Cerebellar nuclear complex (tissue), 1 donor: ENCODE measurements at places on chromosomes 5 and 9.

DNA sequence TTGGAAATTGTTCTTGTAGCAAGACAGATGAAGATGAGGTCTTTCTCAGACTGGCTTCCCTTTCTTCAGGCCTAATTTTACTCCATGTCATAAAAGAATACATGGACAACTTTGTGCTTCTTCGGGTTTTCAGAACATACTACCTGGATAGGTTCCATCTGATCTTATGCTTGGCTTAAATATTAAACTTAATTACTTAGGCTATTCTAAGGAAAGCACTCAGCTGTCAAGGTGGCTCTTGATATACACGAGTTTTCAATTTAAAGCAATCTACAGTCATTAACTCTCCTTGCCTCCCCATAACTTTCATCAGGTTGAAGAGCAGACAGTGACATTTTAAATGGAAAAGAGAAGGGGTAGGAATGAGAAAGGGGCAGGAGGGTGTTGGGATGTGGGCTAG, 9.5 kb upstream of the PPP3R2 start:
- DNase-seq: no peak

DNA sequence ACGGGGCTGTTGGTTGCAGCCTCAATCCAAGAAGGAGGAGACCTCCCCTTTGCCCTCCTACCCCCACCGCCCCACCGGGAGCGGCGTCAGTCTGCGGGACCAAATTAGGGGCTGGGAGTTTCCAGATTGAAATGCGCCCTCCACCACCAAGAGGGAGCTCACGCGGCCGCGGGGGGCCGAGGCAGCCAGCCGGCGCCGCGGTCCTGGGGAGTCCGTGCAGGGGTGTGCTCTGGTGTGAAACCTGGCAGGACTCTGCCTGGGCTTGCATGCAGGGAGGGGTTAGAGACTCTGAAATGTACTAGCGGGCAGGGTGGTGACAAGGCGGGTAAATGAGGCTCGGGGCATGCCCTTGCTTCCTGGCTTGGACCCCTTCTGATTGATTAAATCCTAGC, 989 bp upstream of the FBN2 start:
- no peak for DNase-seq

DNA sequence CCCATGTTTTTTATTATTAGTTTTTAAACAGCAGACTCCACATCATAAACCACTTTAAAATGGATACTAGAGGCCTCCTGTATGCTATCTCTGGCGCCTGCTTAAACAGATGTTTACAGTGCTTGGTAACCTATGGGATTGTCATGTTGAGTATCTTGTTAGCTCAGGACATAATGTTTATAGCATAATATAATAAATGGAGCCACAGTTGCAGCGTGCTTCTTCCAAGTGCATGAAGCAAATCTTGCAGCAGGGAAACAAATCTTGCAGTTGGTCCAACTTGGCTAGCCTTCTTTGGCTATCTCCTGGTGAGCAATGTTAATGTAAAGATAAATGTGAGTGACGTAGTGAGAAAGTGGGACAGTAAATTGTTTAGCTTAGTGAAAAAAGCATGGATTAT, 2.8 kb downstream of the GHR start:
- DNase-seq: no peak

DNA sequence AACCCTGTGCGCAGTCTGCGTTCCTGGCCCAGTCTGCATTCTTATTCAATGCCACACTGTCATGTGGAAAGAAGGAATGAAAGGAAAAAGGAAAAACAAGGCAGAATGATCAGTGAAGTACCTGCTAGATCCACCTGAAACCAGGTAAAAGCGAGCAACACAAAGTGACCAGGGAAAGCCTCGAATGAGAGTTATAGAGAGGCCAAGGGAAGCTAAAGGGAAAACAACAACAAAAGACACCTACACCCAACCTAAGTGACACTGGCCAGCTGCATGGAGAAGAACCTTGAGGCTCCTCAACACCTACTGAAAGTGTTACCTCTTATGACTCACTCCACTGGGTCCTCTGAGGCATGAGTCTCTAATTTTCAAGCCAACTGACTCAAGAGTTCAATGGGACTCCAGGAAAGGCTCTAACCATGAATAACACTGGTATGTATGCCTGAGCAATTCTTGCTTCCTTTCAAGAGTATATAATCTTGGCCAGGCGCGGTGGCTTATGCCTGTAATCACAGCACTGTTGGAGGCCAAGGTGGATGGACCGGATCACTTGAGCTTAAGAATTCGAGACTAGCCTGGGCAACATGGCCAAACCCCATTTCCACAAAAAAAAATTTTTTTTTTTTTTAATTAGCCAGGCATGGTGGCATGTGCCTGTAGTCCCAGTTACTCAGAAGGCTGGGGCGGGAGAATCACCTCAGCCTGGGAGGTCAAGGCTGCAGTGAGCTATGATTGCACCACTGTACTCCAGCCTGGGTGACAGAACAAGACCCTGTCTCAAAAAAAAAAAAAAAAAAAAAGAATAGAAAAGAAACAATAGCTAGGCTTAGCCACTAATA, 29.0 kb downstream of the MTMR12 start:
- DNase-seq: no peak

GRCh38 chr9:19901586-19901985, 112.7 kb upstream of the SLC24A2 start:
- no peak for DNase-seq

DNA sequence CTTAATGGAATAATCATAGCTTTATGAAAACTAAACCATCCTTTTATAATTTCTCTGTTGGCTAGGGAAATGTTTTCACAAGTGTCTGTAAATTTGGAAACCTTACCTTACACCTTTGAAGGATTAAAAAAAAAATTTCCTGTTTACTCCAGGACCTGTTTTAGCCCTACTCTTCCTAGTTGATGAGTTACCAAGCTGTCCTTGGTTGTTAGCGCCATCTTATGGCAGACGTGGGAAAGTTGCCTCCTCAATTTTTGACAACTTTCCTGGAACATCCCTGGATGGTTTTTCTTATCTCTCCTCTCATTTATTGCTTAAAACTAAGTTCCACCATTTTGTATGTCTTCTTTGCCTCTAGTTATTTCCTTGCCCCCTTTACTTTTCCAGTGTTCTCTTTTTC, 25.7 kb downstream of the ZSWIM6 start:
- no peak for DNase-seq

GRCh38 chr9:120654272-120654671, 60.0 kb downstream of the MEGF9 start:
- DNase-seq: no peak

DNA sequence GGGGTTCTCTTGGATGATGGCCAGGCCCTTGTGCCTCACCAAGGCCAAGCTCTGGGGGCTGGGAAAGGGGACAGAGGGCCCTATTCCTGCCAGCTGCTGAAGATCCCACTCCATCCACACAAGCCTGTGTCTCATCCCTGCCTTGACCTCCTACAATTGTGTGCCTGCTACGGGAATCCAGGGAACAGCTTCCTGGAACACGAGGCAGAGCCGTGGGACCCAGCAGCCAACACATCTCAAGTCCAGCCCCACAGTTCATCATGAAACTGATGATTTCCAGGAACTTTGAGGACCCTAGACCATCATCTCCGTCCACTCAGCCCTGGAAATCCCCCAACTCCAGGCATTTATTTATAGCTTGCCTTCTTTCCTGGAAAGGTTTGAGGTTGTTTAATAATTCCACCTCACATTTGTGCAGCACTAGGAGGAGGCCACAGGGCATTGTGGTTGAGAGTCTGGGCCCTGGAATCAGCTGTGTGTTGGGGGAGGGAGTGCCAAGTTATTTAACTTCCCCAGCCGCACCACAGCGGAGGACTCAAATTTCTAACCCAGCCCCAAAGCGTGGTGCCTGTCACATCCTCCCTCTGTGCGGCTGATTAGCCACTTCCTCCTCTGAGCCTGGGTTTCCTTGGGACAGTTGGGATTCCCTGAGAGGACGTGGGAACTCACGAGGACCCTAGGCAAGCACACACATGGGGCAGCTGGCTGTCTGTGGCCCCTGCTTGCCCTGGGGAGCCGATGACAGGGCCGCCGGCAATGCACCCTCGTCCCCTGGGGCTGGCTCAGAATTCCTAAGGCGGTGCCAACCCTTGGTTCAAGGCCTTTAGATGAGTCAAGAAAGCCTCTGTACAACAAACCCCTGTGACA, 58.2 kb upstream of the GGTA1 start:
- no peak for DNase-seq

- peak; percentile 58 for DNase-seq
Measured at GRCh38 chr5:168680395-168680794, 101.2 kb upstream of the PANK3 start.

GRCh38 chr9:22241611-22242010, 205.0 kb upstream of the DMRTA1 start:
- DNase-seq: no peak

GRCh38 chr9:121748074-121748473, 96.6 kb downstream of the DAB2IP start:
- no peak for DNase-seq

DNA sequence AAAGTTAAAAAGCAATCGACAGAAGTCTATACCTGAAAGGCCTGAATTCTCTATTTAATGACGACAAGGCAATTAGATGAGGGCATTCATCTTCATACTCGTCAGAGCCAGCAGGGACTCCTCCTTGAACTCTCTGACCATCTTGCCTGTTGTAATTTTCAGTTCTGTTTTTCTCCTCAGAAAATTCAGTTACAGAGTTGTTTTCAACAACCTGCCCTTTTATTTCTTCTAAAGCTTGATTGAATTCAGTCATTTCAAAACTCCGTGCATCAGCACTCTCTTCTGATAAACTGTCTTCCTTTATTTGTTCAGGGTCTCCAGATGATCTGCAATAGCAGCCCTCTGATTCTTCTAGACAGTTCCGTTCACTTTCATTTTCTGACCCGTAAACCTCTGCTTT, 15.6 kb downstream of the RIOK2 start:
- no peak for DNase-seq

GRCh38 chr9:970151-970996, 6.1 kb upstream of the DMRT3 start:
- DNase-seq: no peak

DNA sequence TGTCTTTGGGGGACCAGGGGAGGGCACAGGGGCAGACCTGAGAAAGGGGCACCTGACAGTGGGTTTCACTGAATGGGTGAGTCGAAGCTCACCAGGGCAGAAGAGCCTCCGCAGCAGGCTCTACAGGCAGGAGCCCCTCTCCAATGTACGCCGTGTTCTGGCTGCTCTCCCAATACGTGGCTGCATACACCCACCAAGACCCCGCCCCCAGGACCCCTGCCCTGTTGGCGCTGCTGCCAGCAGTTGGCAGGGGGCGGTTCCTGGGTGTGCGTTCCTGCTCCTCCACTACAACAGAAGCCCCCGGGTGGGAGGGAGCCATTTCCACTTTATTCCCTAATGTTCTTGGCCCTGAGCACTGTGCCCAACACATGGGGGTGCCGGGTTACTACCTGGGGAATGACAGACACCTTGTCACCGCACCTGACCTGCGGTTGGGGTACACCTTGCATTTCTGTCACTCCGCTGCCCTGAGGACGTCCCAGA, 30.3 kb downstream of the SARDH start:
- no peak for DNase-seq

DNA sequence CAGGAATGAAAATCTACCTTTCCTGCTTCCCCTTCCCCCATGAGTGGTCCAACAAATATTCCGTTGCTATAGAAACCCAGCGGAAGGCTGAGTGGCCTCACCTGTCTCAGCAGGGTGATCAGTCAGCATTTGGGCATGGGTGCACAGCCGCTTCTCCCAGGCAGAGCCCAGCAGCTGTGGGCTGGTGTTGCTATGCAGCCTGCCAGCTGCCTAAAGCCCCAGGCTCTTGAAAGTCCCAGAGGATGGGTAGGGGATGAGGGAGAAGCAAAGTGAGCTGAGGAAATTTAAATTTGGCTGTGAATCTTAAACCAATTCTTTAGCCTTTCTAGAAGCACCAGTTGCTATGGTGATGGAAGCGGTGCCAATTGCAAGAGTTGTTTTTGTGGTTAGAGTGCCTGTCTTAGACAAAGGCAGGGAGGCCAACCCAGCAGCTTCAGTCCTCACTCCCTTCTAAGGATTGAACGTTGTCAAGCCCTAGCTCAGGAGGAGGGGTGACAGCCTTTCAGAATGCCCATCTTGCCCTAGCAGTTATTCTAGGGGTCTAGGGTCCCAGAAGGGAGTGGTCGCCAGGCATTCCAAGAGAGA, 151.5 kb upstream of the PITX1 start:
- no peak for DNase-seq

DNA sequence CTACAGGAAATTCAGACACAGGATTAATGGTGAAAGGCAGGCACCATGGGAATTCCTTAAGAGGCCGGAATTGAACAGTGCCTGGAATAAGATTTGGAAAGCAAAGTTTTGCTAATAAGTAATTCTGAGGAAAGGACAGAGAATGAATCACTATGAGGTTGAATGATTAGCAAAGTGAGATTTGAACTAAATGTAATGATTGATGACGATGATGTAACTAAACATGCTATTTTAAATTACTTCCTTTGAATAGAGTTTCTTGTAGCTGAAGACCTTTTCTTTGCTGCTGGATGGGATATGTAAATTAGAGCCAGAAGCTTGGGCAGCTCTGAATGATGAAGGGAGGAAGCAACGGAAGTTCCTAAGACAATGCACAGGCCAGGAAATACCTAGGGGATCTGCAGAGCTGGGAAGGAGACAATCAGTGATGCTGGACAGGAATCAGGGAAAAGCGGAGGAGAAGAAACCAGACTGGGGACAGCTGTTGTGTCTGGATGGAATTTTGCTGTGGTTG, 482.0 kb downstream of the PSAT1 start:
- no peak for DNase-seq

DNA sequence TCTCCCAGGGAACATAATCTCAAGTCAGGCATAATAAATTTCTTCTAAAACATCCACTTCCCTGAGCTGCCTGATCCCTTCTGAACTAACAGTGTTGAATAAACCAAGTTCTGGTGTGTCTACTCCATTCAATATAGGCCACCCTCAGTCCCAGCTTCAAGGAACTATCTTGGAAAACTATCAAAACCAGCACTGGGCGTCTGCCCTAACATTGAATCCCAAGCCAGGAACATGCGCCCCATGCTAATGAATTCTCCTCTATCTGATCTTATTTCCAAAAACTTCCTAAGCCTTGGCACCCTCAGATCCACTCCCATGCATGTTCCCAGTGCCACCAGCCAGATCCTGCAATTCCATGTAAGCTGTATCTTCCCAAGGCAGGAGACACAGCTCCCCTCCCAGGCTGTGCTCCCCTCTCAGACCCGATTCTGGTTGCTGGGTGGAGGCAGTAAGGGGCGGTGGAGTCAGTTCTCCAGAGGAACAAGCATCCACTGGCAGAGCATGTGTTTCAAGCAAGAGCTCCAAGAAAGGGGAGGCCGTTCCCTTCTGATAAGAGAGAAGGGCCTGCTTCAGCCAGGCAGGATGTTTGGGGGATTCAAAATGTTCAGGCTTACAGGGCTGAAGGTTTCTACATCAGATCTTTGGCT, 13.1 kb upstream of the FOXI1 start:
- no peak for DNase-seq

GRCh38 chr9:121720311-121721057, 69.0 kb downstream of the DAB2IP start:
- no peak for DNase-seq
